Substantia nigra (tissue), 51 donors: ENCODE measurements at places on chromosomes 5 and 9.

- DNase-seq: no peak
These were observed 12.8 kb upstream of the GFRA3 start for GRCh38 chr5:138287246-138287645.

GRCh38 chr5:139601429-139601828, 40.3 kb downstream of the UBE2D2 start:
- no peak for DNase-seq

DNA sequence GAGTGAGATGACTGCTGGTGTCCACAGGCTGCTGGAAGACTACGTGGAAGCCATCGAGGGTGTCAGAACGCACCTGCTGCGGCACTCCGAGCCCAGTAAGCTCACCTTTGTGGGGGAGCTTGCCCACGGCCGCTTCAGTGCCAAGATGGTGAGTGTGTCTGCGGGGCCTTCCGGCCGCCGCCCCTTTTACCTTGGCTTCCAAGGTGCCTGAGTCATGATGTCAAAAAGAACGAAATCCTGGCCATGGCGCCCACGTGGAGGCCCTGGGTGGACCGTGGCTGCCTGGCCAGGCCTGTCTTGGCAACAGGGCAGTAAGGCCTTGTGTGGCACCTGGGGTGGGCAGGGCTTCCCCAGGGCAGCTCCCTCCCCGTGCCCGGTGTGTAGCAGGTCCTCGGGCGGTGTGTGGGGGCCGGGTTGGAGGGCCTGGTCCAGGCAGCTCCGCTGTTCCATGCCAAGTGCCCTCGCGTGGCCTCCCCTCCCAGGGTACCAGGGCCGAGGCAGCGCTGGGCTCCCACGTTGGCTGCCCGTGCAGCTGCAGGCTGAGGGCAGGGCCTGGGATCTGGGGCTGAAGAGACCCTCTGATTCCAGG, 7.8 kb downstream of the DPP7 start:
- no peak for DNase-seq

DNA sequence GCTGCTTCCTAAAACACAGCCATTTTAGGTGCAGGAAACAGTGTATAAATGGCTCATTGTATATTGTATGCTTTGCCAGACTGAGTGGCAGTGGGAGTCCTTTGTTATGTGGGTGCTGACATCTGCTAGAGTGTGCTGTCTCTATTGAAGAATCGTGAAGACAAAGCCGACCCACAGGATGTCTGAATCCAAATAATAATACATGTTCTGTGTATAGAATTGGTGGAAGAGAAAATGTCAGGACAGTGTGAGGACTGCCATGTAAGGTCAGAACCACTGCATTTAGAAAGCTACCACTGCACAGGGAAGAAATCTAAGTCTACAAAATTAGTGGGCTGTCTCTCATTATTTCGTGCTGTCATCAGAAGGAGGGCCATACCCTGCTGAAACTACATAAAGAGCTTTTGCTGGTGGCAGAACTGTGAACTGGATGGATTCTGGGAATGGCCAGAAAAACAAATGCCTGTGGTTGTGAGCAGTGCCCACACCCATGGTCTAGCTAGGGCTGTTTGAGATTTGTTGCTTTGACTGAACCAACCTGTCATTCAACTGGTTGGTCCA, 2.5 kb downstream of the IL7R start:
- DNase-seq: no peak

DNA sequence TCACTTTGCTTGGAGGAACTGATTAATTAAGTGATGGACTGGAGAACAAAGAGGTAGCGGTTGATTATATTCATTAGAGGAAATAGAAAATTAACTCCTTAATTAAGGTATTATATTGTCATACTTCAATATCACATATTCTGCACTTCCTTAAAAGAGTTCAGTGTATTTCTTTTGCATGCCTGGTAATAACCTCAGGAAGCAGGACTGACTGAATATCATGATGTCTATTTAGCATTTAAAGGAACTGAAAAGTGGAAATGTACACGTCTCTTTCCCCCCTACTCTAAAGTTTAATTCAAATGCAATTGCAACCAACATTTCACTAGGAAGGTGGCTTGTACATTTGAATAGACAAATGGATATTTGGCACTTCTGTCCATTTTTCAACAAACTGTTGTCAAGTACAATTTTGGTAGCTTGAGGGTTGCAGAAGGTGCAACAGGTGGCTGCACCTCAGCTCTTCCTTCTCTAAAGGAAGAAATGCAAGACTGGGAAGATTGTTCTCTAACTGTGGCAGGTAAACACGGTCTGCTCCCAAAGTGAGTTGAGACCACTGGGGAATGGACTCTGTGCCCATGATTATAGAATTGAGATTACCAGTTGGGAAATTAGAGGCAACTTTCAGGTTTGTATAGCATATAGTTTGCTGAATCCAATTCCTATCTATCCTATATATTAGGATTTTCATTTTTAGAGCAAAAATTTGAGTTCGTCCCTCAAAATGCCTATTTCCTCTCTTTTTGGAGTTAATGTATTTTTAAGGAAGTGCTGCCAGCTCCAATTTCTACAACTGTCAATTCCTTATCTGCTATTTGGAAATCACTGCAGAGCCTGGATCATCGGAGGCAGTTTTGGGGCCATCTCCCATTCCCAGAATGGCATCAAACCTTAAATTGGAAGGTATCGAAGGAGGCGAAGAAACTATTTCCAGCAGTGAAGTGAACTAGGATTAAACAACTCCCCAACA, 98.9 kb upstream of the TAF11L2 start:
- no peak for DNase-seq

DNA sequence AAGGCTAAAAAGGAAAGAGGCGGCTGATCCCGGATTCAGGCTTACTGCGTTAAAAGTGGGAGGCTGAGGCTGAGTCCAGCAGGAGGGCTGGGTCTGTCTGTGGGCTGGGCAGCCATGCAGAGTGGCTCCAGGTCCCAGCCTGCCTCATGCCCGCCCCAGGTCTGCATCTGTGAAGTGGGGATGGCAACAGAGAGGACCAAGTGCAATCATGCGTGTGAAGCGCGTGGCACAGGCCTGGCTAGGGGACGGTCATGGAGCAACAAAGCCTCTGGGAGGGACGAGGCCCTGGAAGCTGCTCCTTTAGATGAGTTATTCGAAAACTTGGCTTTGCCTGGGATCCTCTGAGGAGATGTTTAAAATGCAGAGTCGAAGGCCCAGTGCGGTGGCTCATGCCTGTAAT, 30.4 kb upstream of the BARHL1 start:
- DNase-seq: no peak

GRCh38 chr5:177094224-177095087, 7.7 kb downstream of the FGFR4 start:
- DNase-seq: no peak

DNA sequence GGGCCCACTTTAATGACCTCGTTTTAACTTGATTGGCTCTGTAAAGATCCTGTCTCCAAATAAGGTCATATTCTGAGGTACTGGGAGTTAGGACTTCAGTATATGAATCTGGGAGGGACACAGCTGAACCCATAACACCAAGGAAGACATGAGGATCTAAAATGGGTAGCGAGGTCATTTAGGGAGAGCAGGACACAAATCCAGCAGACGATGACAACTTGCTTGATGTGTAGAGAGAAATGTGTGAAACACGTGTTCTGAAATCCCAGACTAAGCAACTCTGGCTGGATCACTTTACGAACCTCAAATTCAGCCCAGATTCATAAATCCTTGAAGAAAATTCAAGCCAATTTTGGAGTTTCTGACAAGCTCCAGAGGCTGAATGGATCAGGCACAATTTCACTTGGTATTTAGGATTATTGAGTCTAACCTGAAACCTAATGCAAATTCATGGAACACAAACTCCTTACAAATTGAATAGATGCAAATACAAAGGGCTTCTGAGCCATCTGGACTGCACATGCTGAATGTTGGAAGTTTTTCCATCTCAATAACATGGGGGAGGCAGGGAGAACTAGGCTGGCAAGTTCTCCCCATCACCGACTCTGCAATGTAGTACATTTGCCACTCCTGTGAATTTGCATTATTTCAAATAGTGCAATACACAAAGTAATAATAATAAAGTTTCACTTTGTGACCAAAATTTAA, 74.0 kb upstream of the SLC30A5 start:
- no peak for DNase-seq

DNA sequence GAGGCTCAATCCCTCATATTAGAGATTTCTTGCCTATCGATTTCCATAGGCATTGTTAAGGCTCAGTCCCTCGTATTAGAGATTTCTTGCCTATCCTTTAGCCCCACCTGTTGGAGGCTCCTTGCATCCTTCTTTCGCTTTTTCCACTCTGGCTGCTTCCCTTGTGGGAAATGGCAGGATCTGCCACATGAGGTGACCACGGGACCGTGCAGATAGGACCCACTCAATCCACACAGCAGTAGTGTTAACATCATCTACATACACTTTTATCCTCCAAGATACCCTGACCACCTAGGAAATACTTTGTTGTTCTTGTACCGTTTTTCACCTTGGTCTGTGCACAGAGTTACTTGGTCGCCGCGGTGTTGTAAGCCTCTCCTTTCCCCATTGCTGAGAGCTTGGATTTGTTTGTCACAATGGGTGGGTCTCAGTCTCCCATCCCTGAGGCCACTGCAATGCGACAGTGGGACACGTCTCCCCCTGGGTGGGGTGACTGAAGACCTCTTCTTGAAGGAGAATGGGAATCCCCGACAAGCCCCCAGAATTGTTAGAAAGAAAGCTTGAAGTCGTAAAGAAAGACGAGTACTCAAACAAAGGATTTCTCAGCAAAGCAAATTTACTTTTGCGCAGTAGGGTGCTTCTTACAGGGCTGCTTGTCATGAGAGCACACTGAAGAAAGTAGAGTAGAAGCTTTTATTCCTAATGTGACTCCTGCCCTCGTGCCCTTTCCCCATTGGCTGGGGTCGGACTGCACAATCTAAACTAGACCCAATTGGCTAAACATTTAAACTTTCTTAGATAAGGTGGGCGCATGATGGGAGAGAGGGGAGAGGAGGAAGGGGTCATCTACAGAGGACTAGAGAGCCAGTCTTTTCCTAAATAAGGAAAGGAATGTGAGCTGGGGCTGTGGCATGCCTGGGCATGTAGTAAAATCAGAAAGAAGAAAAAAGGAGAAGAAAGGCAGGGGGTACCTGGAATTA, 19.8 kb downstream of the IFT74 start:
- DNase-seq: no peak

- DNase-seq: no peak
These were observed 51.6 kb downstream of the ENTREP1 start for GRCh38 chr9:69376651-69377050.

DNA sequence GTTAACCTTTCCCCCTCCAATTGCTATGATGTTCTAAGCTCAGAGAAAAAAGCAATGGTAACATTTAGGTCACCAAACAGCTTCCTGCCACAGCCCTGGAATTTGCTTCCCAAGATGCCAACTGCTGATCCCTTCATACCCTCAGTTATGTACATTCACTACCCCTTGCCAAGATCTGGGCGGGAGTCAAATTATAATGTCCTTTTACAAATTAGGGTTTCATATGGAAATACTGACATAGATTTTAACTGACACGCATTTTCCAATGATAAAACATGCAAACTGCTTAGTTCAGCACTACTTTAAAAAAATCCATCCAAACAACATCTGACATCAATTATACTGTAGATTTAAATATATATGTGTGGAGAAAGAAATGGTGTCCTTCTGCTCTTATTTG, 5.0 kb downstream of the LOX start:
- DNase-seq: no peak

- no peak for DNase-seq
These were observed 52.1 kb downstream of the GDNF start for GRCh38 chr5:37787742-37788141.

DNA sequence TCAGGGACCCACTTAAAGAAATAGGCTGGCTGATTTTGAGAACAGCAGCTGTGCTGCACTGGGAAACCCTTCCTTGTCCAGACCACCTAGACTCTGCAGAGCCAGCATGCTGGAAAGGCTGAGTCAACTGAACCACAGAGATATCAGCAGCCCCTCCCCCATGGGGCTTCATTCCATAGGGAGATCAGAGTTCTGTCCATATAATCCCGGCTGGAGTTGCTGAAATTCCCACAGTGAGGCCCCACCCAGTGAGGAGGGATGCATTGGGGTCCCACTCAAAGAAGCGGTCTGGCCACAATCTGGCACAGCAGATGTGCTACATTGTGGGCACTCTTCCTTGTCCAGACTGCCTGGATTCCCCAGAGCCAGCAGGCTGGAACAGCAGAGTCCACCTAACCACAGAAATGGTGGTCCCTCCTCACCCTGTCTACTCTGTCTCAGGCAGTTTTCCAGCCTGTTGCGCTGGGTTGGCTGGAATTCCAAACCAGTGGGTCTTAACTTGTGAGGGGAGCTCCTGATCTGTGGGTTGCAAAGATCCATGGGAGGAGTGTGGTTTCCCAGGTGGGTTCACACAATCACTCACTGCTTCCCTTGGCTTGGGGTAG, 127.1 kb downstream of the RNF180 start:
- no peak for DNase-seq

GRCh38 chr5:148831590-148832565, 5.5 kb downstream of the ADRB2 start:
- DNase-seq: no peak

DNA sequence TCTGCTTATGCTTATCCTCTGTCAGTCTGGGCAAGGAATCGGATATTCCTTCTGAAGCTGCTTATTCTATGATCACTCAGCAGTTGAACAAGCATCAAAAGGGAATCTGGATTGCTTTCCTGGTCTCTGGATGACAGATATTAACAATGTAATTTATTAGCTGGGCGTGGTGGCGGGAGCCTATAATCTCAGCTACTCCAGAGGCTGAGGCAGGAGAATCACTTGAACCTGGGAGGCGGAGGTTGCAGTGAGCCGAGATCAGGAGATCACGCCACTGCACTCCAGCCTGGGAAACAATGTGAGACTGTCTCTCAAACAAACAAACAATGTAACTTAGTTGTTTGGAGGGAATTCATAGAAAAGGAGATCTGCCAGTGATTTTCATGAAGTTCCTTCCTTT, 45.4 kb downstream of the DMRT1 start:
- no peak for DNase-seq

GRCh38 chr9:122875523-122875922, 29.6 kb downstream of the RC3H2 start:
- no peak for DNase-seq

DNA sequence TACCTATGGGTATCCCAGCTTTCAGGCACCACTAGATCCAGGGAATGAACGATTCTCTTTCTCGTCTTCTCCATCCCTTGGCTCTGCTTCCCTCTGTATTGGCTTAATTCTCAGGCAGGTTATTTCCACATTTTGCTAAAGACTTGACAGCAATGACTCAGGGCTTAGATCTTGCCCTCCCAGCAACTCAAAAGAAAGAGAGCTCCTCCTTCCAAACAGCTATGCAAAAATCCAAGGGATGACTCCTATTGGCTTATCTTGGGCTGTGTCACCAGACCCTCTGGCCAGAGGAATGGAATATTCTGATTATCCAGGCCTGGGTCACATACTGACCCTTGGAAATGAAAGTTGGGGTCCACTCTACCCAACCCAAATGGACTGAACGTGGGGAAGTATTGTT, 270.2 kb downstream of the NTRK2 start:
- no peak for DNase-seq
